ENCODE measurements at places on chromosomes 4 and X.

DNA sequence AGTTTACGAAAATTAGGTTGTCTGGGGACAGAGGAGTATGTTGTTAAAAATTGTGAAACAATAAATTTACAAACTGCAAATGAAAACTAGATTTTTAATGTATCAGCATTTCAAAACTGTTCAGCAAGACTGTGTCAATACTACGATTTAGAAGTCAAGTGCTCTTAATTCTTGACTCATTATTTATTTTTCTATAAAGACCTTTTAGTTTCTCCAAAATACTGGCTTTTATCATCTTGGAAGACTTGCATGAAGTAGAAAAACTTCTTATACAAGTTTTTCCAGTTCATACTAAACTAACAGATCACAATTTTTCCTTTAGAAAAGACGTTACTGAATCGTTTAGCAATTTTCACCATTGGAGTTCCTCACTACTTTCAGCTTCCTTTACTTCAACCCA, 231.4 kb downstream of the PPP3CA start:
- no peak for DNase-seq

DNA sequence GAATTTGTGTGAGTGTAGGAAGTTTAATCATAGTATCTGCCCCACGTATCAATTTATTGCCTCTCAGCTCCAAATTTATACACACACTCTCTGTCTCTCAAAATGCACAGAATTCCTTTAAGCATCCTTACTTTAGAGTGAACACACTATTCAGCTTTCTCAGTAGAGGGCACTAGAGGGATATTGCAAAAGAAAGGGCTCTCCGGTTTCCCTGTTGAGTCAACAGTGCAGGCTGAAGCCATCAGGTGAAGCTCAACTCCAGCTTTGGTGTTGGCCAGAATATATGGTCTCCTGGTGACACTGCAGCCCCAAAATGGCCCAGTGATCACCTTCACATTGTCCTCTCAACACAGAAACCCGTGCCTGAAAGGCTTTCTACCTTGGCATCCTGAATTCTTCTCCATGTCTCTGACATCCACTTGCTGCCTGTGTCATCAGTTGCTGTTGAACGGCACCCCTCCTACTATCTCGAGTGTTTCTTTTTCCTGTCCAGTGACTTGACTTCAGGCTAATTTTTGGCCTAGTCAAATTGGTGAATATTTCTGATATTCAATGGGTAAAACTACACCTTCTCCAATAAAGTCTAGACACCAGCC, 670.5 kb downstream of the GABRG1 start:
- DNase-seq, result no peak

DNA sequence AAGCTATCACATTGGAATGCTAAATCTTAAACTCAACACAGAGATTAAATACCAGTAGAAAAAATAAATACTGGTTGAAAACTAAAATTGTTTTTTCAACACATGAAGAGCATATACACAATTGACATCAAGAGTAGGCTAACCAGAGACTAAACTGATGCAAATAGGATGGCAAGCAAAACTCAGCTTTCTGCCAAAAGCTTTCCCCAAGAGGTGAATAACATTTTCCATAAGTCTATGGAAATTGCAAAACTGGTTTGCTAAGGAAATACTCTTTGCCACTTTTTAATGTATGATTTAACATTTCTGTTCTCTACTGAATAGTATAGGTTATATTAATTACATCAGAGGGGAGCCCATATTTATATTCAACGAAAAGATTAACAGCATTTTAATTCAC, 23.8 kb downstream of the IQCM start:
- DNase-seq, result no peak

DNA sequence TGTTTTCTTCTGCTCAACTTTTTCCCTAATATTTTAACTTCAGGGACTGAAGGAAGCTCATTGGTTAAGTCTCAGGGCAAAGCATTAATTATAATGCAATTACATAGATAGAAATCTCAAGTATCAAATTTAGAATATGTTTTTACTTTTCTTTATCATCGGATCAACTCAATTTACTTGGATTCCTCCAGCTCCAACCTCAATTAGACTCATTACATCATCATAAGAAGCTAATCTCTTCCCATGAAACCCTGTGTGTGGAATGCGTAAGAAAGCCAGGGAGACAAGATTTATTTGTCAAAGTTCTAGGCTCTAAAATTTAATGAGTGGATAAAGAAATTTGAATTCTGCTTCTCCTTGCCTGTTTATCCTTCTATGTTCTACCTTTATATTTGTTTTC, 918.4 kb downstream of the ADGRL3 start:
- DNase-seq, result no peak

DNA sequence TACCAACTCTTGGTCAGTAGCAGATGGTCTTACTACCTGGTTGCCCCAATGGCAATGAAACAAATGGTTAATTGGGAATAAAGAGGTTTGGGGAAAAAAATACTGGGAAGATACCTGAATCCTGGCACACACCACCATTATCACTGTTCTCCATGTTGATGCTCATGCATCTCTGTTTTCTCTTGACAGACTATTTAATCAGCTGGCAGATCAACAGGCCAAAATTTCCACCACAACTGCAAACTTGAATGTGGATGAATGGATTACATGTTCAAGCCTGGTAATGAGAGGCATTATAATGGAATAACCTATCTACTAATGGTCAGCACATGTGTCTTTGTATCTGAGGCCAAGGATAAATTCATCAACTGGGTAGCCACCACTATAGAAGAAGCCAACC, 45.7 kb downstream of the ZNF721 start:
- no peak for DNase-seq

DNA sequence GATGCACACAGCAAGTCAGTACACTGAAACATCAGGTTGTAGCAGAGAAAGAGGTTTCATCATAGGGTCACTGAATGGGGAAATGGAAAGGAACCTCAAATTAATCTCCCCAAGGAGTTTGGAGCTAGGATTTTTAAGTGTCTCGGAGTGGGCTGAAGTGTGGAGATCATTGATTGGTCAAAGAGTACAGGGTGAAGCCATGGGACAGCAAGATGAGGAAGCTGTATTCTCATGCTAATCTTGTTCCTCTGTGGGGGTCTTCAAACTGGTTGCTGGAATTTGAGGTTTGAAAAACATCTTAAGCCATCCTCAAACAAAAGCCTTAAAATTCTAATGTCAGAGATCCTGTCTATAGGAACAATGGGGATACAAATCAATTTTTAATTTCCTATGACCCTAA, 78.8 kb upstream of the TEX13A start:
- no peak for DNase-seq

DNA sequence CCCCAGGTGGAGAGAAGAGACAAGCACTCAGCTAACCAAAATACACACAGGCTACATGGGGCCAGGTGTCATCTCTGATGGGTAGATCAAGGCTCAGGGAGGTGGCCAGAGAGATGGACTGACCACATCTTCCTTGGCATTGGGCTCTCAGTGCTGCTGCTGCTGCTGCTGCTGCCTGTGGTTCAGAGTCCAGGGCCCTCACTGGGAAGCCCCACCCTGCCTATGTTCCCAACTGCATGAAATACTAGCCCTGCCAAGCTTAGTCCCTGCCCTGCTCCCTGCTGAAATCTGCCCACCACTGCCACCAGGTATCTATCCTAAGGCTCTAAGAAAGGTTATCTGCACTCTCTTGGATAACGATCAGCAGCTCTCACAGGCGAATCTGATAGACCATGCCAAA, 118.7 kb downstream of the EFHC2 start:
- no peak for DNase-seq

GRCh38 chrX:47585273-47585672, 3.0 kb downstream of the TIMP1 start:
- no peak for DNase-seq

All from PC-9 (cell line).